ENCODE measurements at places on chromosomes 3 and 15.

GRCh38 chr3:55565521-55565920 lies 78.4 kb upstream of the WNT5A start:
- DNase-seq: no peak

DNA sequence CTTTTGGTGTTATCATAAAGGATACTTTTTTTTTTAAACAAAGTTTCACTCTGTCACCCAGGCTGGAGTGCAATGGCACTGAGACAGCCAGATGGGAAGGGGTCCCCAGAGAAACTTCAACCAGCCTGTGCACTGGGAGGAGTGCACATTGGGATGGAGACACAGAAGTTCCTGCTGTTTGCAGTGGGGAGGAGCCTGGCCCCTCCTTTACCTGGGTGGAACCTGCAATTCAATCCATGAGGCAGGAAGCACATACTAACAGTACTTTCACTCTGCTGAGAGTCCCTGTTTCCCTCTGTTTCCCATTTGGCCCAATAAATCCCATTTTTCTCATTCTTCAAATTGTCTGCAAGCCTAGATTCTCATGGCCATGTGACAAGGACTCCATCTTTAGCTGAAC lies 42.3 kb upstream of the LHFPL4 start:
- no peak for DNase-seq

DNA sequence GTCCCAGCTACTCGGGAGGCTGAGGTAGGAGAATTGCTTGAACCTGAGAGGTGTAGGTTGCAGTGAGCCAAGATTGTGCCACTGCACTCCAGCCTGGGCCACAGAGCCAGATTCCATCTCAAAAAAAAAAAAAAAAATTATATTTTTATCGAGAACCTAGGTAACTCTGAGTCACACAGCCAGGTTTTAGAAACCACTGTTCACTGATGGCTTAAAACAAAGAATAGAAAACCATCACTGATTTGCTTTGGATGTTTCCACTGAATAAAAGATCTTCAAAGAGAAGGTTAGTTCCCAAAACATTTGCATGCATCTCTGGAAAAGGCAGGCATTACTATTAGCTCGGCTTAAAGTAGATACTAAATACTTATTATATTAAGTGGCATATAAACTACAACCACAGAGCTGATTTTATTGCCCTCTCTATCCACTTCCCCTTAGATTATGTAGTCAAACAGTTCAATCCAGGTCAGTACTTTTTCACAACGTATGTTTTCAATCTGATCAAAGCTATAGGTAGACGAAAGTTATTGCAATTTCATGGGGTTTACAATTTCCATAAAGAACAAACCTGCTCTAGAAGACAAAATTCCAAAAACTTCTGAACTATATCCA lies 1.4 kb downstream of the B4GALT4 start:
- no peak for DNase-seq

- DNase-seq: no peak
These were observed 174.1 kb upstream of the SUCLG2 start for GRCh38 chr3:67828486-67829010.

- no peak for DNase-seq
These were observed 380.8 kb downstream of the GRM7 start for GRCh38 chr3:7241584-7242302.

DNA sequence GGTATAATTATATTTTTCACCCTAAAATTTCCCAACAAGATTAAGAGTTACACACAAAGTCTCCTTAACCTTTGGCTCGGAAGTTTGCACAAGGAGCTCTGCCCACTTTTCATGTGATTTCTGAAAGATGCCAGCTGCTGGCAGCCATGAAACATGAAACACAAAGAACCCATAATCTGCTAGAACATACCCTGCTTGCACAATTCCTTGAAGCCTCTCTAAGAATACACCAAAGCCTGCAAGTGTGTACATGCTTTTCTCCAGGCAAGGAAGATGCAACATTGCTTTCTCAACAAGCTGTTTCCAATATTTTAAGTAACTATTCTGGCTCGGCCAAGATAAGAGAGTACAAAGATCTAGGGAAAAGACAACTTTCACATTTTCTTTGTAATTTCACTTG lies 182.0 kb upstream of the WNT5A start:
- no peak for DNase-seq

GRCh38 chr3:122843604-122844003 lies 48.7 kb downstream of the SLC49A4 start:
- DNase-seq: no peak

DNA sequence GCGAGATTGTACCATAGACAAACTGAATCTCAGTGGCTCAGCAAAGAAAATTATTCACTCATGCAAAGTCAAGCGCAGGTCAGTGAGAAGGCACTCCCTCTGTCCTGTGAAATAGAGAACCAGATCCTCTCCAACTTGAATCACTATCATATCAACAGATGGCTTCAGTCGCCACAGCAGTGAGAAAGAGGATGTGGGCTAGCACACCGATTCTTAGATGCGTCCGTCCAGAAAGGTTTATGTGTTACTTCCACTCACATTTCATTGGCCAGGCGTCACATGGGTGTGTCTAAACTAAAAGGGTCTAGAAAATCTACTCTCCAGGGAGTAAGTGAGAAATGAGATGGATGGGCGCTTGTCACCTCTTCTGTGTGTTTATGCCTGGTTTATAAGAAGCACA lies 141.6 kb upstream of the KBTBD8 start:
- DNase-seq: no peak

DNA sequence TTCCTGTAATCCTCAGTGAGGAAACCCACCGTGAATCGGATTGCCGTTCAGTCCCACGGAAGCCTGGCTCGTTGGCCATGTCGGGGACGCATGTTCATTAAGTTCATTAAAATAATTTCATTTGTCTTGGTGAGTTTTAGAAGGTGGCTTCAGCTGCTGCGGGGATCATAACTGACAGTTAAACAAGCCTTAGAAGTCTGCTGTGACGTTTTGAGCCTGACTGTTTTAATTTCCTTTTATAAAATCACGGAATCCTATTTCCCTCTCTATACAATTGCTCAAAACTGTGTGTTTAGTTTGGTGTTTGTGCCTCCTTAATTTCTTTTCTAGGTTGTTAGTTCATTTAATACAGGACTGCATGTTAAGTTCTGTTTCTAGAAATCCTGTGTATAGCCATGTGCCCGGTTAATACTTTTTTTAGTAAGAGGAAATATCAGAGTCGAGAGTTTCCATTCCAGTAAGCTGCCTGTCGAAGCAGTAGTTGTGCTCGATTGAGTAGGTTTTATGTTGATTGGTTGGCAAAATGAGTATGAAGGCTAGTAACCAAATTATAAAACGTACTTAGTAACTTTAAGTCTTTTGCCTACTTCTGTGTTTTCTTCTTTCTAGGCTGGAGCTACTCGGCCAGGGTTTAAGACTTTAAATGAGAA lies 705 bp downstream of the NIPA2 start:
- DNase-seq: no peak

DNA sequence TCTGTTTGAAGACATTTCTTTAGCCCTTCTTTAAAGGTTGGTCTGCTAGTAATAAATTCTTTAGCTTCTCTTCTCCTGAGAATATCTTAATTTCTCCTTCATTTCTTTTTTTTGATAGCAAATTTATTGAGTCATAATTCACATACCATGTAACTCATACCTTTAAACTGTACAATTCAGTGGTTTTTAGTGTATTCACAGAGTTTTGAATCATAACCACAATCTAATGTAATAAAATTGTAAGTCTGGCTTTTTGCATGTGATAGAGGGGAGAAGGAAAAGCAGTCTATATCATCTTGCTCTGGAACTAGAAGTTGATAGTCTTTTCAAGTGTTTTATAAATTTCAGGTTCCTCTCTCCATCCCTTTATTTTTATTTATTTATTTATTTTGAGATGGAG lies 81.3 kb downstream of the APBA2 start:
- DNase-seq: no peak

- peak; percentile 66 for DNase-seq
These were observed 674 bp downstream of the MSL2 start for GRCh38 chr3:136195258-136196063.

DNA sequence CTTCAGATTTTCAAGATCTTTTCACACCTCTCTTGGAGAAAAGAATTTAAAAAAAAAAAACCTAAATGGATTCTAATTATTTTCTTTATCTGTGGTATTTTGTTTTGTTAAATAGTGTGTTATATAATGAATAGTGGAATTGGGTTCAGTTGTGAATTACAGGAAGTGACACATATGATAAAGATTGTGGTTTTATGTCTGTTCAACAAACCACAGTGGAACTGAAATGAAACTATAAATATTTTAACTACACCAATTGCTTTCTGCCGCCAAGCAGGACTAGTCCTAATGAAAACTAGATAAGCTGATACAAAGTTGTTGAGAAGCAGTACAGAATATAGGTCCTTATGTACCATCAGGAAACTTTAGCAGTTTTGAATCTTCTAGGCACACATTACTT lies 121.6 kb downstream of the UBE2E2 start:
- DNase-seq: no peak

DNA sequence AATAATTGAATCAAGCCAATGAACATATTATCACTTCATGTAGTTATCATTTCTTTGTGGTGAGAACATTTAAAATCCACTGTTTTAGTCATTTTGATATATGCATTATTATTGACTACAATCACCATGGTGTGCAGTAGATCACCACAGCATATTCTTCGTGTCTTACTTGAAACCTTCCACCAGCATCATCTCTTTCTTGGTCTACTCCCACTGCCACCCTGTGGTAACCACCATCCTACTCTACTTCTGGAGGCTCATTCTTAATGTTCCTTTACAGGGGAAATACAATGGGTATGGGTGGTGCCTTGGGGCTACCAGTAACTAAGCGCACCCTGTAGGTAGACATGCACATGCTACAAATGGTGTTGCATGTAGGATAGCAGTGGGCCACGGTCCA lies 25.4 kb downstream of the PXK start:
- DNase-seq: peak; percentile 17

DNA sequence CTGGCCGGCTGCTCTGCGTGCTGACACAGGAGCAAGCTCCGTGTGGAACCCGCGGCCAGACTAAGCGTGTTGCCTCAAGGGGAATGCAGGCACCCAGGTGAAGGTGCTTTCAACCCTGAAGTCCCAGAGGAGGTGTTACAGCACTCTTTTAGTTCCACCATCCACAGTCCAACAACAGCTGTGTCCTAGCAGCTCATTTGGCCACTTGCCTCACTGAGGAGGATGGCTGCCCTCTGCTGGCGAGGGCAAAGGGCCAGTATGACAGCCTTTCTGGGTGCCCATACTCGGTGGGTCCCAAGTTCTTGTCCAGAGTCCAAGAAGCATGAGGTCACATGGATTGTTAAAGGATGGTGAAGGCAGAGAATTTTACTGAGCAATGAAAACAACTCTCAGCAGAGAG lies 87.8 kb downstream of the C3orf85 start:
- peak; percentile 1 for DNase-seq

GRCh38 chr15:70501121-70501727 lies 262.1 kb downstream of the UACA start:
- no peak for DNase-seq

- no peak for DNase-seq
These were observed 75.6 kb upstream of the SNTN start for GRCh38 chr3:63576846-63577245.

DNA sequence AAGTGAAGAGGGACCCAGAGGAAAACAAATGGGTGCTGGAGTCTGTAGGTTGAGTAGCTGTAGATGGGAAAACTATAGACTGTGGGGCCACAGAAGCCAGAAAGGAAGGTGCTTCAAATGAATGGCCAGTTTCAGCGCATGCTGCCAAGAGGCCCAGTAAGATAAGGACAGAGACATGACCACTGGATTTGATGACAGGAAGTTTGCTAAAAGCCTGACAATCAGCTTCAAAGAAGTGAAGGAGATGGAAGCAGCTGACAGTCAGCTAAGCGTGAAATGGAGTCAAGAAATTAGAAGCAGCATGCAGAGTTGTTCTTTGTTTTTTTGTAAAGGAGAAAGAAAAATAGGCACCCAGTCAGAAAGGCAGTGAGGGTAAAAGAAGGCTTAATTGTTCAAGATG lies 24.9 kb downstream of the TXNRD3 start:
- no peak for DNase-seq

DNA sequence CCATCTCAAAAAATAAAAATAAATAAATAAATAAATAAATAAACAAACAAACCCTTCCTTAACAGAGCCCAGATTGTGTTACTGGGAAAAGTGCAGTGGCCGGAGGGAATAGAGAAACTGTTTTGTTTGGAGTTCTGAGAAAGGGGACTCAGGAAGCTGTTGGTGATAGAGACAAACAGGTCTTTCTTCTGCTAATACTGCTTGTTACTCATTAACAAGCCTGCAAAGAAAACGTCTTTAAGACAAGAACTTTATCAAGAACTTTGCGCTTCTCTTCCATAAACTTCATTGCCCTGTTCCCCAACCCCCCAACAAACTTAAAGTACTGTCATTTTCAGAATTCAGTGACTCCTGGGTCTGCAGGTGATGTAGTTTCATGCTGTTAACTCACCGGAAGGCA lies 68.8 kb upstream of the GSK3B start:
- DNase-seq: no peak

DNA sequence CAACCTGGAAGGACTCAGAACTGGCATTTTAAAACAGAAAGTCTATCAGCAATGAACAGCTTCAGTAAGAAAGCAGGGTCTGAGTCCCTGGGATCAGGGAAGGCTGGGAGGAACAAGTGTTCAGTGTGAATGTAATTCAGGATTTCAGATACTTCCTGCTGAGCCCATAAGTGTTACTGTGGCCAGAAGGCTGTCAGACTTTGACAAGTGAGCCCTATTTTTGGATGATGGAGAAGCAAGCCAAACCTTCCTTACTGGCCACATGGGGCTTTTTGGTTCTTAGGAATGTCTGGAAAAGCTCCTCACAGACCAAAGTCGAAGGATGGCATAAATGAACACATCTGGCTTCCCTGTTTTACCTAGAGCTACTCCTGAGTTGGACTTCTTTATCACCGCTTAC lies 157.2 kb downstream of the BBX start:
- no peak for DNase-seq

DNA sequence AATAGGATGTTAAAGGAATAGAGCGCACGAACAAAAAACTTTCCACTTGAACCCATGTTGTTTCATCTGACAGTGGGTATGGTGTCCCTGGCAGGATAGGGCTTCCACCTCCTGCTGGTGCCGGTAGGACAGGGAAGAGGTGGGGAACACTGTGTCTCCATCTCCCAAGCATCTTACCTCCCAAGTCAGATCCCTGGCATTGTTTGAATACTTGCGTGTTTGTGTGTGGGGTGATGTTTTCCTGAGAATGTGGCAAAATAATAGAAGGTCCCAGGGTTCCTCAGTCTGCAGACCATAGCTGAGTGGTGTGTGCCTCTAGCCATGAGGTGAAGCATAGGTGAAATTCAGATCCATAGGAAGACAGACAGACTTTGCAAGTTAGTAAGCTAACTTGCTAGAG lies 119.4 kb downstream of the IGF1R start:
- no peak for DNase-seq

- no peak for DNase-seq
These were observed 35.2 kb downstream of the ZNF710 start for GRCh38 chr15:90036343-90036742.

GRCh38 chr3:107718547-107718946 lies 195.8 kb downstream of the BBX start:
- no peak for DNase-seq

GRCh38 chr3:189771842-189772450 lies 140.8 kb downstream of the TP63 start:
- DNase-seq: no peak
